ENCODE measurements at places on chromosomes 7 and 10. TPM values are rescaled to one million over a fixed set of nuclear protein-coding genes. Genes with fewer than 3 reads are reported as not detected.
A peak's percentile ranks its signal among the peaks of the same experiment; 100 is the strongest.

DNA sequence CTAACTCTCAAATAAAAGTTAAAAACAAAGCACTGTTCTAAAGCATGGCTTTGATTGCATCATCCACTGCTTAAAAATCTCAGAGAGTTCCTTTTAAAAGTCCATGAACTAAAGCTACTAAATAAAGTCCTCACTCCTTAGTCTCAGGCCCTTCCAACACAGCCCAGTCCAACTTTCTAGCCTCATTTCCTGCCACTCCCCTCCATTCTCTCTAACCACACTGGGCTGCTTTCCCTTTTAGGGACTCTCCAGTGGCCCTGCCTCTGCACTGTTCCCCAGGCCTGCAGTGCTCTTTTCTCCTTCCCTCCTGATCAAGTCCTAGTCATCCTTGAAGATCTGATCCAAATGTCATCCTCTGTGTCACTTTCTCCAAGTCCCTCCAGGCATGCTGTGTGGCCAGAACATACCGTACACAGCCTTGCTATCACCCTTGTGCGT, 56.9 kb upstream of the PPP1R3C start:
- H3K27ac ChIP-seq: no peak overlapping the region
- H3K4me1 ChIP-seq: no peaks in the 10 kb centered on the region
- H3K27me3 ChIP-seq: no peaks in the 10 kb centered on the region
- no peak for DNase-seq

GRCh38 chr10:122343936-122344335, 30.6 kb upstream of the PLEKHA1 start:
- no peak for DNase-seq
- H3K4me1 ChIP-seq: peaks cover 4% of the 10 kb centered on the region
- H3K36me3 ChIP-seq: no peaks in the 10 kb centered on the region
- no peak overlapping the region for H3K27ac ChIP-seq
- no peaks in the 10 kb centered on the region for H3K27me3 ChIP-seq

- DNase-seq: no peak
- peak overlapping the region; percentile 38 for H3K27ac ChIP-seq
- H3K27me3 ChIP-seq: no peaks in the 10 kb centered on the region
- H3K4me3 ChIP-seq: no peak overlapping the region
- H3K36me3 ChIP-seq: no peaks in the 10 kb centered on the region
These were observed 15.4 kb downstream of the TSPAN15 start for GRCh38 chr10:69466689-69467088.

- H3K27ac ChIP-seq: no peak overlapping the region
- H3K36me3 ChIP-seq: no peaks in the 10 kb centered on the region
- H3K27me3 ChIP-seq: no peaks in the 10 kb centered on the region
- DNase-seq: peak; percentile 8
- no peak overlapping the region for H3K4me3 ChIP-seq
- H3K4me1 ChIP-seq: no peaks in the 10 kb centered on the region
These were observed 3.2 kb upstream of the LIPF start for GRCh38 chr10:88661018-88661417.

DNA sequence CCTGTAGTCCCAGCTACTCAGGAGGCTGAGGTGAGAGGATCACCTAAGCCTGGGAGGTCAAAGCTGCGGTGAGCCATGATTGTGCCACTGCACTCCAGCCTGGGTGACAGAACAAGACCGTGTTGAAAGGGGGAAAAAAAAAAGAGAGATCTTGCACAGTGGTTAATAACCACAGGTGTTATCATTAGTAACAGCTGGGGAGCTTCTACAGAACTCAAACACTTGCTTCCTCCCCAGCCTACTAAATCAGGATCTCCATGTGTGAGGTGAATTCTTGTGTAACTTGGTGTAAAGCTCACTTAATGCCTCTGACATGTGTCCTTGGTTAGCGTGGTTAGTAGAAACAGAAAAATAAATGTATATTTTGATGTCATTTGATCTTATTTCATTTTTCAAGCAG, 43.9 kb upstream of the BMS1 start:
- H3K4me3 ChIP-seq: no peak overlapping the region
- no peak overlapping the region for H3K27ac ChIP-seq
- DNase-seq: no peak
- H3K4me1 ChIP-seq: no peaks in the 10 kb centered on the region
- H3K27me3 ChIP-seq: no peaks in the 10 kb centered on the region

DNA sequence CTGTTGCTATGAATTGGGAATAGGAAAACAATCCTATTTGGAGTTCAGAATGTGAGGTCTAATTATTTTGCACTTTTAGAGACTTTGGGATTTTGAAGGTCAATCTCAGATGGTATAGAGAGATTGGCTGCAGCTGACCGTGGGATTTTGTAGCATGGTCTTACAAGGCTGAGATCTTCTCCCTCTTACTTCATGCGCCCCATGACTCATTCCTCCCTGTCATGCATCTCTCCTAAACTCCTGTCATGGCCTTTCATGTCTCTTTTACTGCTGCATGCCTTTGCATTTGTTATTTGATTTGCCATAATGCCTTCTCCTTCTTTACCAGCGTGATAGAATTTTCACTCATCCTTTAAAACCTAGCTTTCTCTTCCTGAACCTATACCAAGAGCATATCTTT, 133.1 kb downstream of the BBS9 start:
- H3K36me3 ChIP-seq: no peaks in the 10 kb centered on the region
- H3K4me3 ChIP-seq: no peak overlapping the region
- H3K27ac ChIP-seq: no peak overlapping the region
- no peak for DNase-seq
- H3K4me1 ChIP-seq: no peaks in the 10 kb centered on the region
- no peaks in the 10 kb centered on the region for H3K27me3 ChIP-seq

- no peak for DNase-seq
- no peak overlapping the region for H3K4me3 ChIP-seq
- no peaks in the 10 kb centered on the region for H3K27me3 ChIP-seq
- H3K27ac ChIP-seq: no peak overlapping the region
These were observed 77.2 kb upstream of the OPALIN start for GRCh38 chr10:96436035-96436434.

DNA sequence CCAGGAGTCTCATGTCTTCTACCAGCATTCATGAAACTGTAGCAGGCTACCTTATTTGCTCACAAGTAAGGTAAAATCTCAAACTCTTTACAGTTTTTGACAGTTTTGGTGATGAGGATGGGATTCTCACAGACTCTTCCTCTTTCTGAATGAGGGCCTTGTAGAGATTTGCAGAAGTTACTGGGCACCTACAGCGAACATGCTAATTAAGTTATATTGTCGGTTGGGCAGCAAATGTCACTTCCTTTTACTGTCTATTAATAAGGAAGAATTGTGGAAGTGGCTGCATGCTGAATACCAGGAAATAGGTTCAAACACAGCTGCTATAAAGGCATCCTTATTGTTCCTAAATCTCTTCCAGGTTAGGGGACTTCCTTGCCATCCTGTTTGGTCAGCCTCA, 189.6 kb downstream of the DNAJC1 start:
- no peaks in the 10 kb centered on the region for H3K27me3 ChIP-seq
- no peak for DNase-seq
- H3K4me1 ChIP-seq: no peaks in the 10 kb centered on the region
- no peak overlapping the region for H3K4me3 ChIP-seq
- no peak overlapping the region for H3K27ac ChIP-seq
- H3K36me3 ChIP-seq: no peaks in the 10 kb centered on the region

- H3K4me1 ChIP-seq: no peaks in the 10 kb centered on the region
- no peak overlapping the region for H3K4me3 ChIP-seq
- no peak overlapping the region for H3K27ac ChIP-seq
- no peaks in the 10 kb centered on the region for H3K36me3 ChIP-seq
- no peak for DNase-seq
These were observed 16.0 kb upstream of the SLC29A3 start for GRCh38 chr10:71302874-71303568.

- H3K36me3 ChIP-seq: peaks cover 3% of the 10 kb centered on the region
- no peak overlapping the region for H3K4me3 ChIP-seq
- peaks cover 27% of the 10 kb centered on the region for H3K4me1 ChIP-seq
- peak; percentile 62 for DNase-seq
These were observed 161.2 kb downstream of the CELF2 start for GRCh38 chr10:11178606-11179515.

DNA sequence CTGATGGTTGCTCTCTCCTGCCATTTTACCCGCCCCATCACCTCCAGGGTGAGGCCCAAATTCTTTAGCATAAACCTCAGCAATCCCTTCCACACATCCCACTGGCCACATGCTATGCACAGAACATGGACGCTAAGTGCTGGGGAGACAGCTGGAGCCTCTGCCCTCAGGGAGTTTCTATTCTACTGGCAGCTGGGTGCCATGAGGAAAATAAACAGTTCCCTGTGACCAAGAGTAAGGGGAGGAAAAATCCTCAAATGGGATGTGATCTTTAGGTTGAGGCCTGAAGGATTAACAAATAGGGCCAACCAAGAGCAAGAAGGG, 1.2 kb downstream of the PARP12 start:
- peak overlapping the region; percentile 94 for H3K4me3 ChIP-seq
- H3K4me1 ChIP-seq: peaks cover 7% of the 10 kb centered on the region
- DNase-seq: peak; percentile 33
- H3K27ac ChIP-seq: peak overlapping the region; percentile 81

GRCh38 chr10:32055478-32056135, 618 bp downstream of the KIF5B start:
- DNase-seq: peak; percentile 77
- no peaks in the 10 kb centered on the region for H3K27me3 ChIP-seq
- H3K4me1 ChIP-seq: peaks cover 21% of the 10 kb centered on the region
- H3K27ac ChIP-seq: peak overlapping the region; percentile 99
- peak overlapping the region; percentile 98 for H3K4me3 ChIP-seq

- no peaks in the 10 kb centered on the region for H3K4me1 ChIP-seq
- no peaks in the 10 kb centered on the region for H3K36me3 ChIP-seq
- no peak overlapping the region for H3K27ac ChIP-seq
- H3K27me3 ChIP-seq: no peaks in the 10 kb centered on the region
- H3K4me3 ChIP-seq: no peak overlapping the region
These were observed 378.5 kb downstream of the DNAJB6 start for GRCh38 chr7:157715071-157715937.

DNA sequence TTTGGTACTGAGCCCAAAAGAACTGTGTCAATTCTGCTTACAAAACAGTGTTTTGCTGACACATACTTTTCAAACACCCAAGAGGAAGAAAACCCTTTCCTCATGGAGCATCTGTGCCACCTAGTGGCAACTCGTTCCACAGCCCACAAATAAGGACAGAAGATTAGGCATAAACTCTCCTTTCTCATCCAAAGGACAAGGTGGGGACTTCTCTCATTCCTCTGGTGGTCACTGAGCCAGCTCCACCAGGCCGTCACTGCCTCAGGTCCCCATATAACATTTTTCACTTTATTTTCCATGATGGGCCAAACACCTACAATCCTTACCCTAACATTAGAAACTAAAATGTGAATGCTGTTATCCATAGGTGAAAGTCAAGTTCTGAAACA, 76.9 kb downstream of the RNF216 start:
- no peaks in the 10 kb centered on the region for H3K27me3 ChIP-seq
- peaks cover 15% of the 10 kb centered on the region for H3K36me3 ChIP-seq
- DNase-seq: peak; percentile 86
- H3K4me1 ChIP-seq: peaks cover 17% of the 10 kb centered on the region
- no peak overlapping the region for H3K27ac ChIP-seq

- no peak overlapping the region for H3K27ac ChIP-seq
- no peaks in the 10 kb centered on the region for H3K4me1 ChIP-seq
- DNase-seq: peak; percentile 59
- no peaks in the 10 kb centered on the region for H3K27me3 ChIP-seq
These were observed 80.8 kb downstream of the DNAJB9 start for GRCh38 chr7:108650467-108650866.

DNA sequence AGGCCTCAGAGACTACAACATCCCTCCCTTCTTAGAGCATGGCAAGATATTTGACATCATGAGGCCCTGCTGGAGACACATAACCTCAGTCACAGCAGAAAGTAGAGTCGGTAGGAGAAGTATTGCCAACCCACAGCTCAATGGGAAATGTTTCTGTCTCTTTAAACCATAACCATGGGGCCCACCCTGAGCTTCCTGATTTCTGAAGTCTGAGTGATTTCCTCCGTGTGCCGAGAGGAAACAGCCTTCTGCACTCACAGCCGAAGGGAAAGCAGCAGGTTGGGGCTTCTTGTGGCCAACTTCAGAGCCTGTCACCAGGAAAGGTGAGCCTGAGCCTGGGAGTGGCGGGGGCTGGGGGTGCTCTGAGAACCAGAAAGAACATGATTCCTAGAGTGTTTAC, at the start of gene GIMAP1:
Gene GIMAP1 (plus strand): TSS at position 246 of the 400 bp plus-strand sequence. CDS start 2,435 bp downstream, outside the sequence.
- peak; percentile 43 for DNase-seq
- peaks cover 10% of the 10 kb centered on the region for H3K36me3 ChIP-seq
- H3K4me1 ChIP-seq: peaks cover 4% of the 10 kb centered on the region
- peak within 1 kb of the TSS; percentile 61 for H3K4me3 ChIP-seq
- peak within 1 kb of the TSS; percentile 84 for H3K27ac ChIP-seq

DNA sequence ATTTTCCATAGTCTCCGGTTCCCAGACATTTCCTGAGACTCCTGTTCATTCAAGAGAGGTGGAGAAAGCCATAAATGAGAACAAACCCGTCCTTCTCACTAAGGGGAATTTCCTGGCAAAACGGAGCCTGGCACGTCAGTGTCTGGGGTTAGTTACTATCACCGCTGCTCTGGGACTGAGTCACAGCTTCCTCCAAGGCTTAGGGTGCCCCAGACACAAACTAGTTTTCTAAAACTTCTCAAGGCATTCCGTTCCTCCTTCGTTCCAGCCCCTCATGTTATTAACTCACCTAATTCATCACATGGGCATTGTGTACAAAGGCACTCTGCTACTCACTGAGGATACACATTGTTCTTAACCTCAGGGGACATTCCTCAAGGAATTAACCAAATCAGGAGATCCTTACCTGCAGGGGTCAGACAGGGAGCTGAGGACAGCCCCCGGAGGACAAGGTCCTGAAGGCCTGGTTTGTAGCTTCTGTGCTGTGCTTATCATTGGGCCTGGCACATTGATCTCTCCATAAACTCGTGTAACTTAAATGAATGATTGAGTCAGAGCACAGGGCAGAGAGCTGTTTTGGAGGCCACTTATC, 103.0 kb upstream of the KLF6 start:
- no peaks in the 10 kb centered on the region for H3K36me3 ChIP-seq
- peaks cover 10% of the 10 kb centered on the region for H3K4me1 ChIP-seq
- no peaks in the 10 kb centered on the region for H3K27me3 ChIP-seq
- no peak for DNase-seq

DNA sequence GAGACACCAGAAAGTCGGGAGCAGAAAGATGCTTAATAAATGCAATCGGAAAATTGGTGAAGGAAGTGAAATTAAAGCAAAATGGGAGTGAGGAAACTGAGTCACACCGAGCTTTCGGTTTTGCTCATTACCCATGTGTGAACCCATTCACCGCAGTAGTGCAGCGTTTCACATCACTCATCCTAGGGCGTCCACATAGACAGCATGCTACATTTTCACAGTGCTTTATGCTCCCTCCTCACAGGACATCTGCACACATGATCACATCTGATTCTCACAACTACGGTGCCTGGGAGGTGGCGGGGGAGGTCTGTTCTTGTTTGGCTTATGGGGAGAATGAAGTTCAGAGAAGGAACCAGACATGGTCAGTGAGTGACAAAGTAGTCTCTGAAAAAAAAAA, 36.6 kb upstream of the ATP6V0A4 start:
- DNase-seq: no peak
- no peaks in the 10 kb centered on the region for H3K4me1 ChIP-seq
- no peaks in the 10 kb centered on the region for H3K36me3 ChIP-seq
- H3K27me3 ChIP-seq: no peaks in the 10 kb centered on the region
- no peak overlapping the region for H3K4me3 ChIP-seq

Gene ANKRD30A
- total RNA-seq: not detected

Gene MBL2
- total RNA-seq: not detected

Gene CALHM1
- not detected for total RNA-seq

Gene SEMA3D
- 49.0 TPM for total RNA-seq

Gene SLC18A3
- total RNA-seq: not detected

Gene HEPACAM2
- 2.2 TPM for total RNA-seq

Gene CCL24
- total RNA-seq: 4.8 TPM

Gene GRID2IP
- total RNA-seq: 0.80 TPM

Gene GOLGA7B
- 0.23 TPM for total RNA-seq

Gene ATP5MK
- total RNA-seq: 38.6 TPM

Gene CPED1
- 32.3 TPM for total RNA-seq

Gene EGR2
- 0.82 TPM for total RNA-seq

Data from lung (tissue), 17 donors.